Activated CD8-positive, alpha-beta memory T cell treated with anti-CD3 and anti-CD28 coated beads, Interleukin-2, amount 50 U/mL, for 4 hours (primary cell): ENCODE measurements at places on chromosomes 16 and 17.

DNA sequence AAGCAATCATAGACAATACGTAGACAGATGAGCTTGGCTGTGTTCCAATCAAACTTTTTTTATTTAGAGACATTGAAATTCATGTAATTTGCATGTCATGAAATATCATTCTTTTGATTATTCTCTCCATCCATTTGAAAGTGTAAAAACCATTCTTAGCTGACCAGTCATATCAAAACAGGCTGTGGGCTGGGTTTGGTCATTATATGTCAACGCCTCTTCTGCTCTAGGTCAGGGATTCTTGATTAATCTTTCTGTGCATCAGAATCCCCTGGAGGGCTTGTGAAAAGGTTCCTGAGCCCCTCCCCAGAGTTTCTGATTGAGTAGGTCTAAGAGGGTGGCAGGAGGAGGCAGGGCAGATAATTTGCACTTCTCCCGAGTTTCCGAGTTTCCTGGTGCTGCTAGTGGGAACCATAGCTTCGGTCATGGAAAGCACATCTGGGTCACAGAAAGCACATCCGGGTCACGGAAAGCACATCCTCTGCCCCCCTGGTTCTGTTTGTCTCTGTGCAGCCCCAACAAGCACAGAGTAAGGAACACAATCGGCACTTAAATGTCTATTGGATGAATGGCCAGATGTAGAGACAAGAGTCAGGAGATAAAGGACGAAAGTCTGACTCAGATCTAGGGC lies 16.4 kb downstream of the PIMREG start:
- DNase-seq, result no peak

DNA sequence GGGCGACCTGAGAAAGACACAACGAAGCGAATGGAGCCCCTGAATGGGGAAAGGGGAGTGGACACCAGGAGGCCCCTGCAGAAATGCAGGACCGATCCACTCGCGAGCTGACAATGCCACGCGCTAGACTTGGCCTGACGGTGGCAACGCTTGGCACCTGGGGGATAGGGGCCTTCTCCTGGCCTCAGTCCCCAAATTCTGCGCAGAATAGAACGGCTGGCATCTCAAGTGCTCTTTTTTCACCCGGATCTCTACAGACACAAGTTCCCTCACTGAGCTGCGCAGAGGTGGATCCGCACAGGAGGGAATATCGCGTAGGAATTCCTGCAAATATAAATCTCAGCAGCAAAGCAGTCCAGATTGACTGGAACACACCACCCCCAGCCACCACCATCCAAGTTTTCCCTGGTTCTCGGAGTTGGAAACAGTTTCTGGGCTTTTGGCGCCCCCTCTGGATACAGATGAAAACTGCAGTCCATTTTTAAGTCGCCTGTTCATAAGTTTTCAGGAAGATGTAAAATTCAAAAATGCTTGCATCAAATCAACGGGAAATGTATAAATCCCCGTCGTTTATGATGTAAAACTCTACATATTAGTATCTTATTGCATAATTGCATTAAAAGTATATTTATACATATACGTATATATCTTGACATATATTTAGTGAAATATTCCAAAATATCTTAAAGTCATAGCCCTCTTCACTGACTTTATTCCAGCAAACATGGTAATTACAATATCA lies 2.3 kb upstream of the SOX9 start:
- no peak for DNase-seq

- no peak for DNase-seq
Measured at GRCh38 chr16:14423344-14423743, 206.7 kb downstream of the PARN start.

GRCh38 chr17:48024149-48025039 lies 13.2 kb downstream of the COPZ2 start:
- DNase-seq, result peak; percentile 21

DNA sequence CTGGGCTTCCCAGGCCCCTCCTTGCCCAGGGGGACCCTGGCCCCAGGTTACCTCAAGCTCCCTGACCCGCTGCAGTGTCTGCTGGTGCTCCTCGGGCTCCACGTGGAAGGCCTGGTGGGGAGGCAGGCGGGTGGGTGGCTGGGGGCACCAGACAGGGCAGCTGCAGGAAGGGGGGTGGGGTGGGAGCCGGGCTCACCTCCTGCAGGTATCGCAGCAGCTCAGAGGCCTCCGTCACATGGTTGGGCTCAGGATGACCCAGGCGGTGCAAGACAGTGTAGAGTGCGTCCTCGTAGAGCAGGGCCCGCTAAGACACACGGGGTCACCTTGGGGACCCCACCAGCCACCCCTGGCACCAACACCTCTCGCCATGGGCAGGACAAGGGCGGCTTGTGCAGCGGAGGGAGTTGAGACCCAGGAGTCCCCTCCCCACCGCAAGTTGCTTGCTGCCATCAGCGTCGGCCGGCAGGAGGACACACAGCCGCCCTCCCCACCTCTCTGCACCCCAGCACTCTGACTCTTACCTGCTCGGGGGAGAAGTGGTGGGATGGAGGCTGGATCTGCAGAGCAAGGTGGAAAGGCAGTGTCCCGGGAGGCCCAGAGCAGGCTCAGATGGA lies 1.1 kb downstream of the UNC13D start:
- DNase-seq, result no peak

DNA sequence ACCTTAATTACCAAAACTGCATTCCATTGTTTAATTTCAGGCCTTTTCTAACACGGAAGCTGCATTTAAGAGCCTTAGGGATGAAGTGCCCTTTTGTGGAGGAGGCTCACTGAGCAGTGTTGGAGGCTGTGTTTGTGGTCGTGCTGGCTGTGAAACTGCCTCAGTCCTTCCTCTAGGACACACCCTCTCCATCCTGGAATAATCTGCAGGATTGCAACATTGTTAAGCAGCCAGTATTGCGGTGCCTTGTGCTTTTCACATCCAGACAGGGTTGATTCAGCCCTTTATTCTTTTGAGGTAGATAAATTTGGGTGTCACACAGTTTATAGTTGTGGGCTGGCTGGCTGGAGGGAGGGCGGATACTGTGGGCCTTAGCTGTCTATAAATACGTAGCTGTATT lies 141.6 kb downstream of the CDRT15L2 start:
- no peak for DNase-seq

DNA sequence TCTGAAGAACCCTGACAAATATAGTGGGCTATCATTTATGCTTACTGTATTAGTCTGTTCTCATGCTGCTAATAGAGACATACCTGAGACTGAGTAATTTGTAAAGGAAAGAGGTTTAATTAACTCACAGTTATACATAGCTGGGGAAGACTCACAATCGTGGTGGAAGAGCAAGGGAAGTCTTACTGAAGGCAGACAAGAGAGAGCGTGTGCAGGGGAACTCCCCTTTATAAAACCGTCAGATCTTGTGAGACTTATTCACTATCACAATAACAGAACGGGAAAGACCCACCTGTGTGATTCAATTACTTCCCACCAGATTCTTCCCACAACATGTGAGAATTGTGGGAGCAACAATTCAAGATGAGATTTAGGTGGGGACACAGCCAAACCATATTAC lies 526.8 kb upstream of the GOT2 start:
- DNase-seq, result no peak

DNA sequence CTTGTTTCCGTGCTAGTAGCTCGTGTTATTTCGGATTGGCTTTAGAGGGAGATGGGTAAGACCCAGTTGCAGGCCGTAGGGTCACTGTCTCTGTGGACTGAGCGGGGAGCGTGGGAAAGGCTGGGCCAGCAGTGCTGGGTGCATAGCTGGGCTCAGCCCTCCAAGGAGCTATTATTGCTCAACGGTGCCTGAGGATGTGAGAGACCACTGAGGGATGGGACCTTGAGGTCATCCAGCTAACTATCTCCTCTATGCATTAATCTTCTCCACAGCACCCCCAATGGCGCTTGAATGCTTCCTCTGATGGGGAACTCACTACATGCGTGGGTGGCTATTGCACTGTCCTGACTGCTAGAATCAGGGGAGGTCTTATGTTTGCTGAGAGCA lies 126.1 kb upstream of the FOXF1 start:
- DNase-seq, result no peak

GRCh38 chr16:50467943-50468748 lies 80.0 kb upstream of the NKD1 start:
- DNase-seq, result no peak

- DNase-seq, result no peak
Measured at GRCh38 chr16:20181416-20181815, 107.7 kb upstream of the GPR139 start.

DNA sequence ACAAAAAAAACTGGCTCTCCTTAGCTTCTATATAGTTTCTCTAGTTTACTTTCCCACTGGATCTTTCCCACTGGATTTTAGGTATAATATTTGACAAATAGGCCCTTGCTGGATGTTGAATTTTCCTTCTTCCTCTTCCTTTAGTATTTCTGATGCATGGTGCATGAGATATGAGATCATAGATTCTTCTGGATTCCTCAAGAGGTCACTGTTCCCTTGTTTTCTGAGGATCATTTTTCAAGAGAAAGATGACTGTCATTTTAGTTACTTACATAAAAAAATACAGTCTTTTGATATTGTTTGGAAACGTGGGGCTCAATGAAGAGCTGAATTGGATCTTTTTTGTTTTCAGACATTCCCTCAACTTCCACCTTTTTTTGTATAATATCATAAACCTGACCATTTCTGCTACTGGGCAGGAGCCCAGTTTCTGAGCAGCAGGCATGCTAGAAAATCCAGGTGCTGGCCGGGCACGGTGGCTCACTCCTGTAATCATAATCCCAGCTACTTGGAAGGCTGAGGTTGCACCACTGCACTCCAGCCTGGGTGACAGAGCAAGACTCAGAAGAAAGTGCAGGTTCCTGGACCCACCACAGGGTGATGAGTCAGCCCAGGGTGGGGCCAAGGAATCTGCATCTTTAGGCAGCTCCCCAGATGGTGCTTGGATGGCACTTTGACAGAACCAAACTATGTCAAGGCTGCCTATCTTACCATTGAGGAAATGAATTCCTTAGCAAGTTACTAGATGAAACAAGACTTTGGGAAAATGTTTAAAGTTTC lies 70.3 kb downstream of the SDR42E1 start:
- DNase-seq, result no peak

GRCh38 chr16:67632415-67633172 lies 12.3 kb upstream of the CARMIL2 start:
- DNase-seq, result no peak

- DNase-seq, result no peak
Measured at GRCh38 chr16:14600164-14600563, 29.9 kb downstream of the PARN start.

- no peak for DNase-seq
Measured at GRCh38 chr17:75498039-75498725, 17.2 kb downstream of the CASKIN2 start.

GRCh38 chr16:16960785-16961184 lies 510.0 kb downstream of the XYLT1 start:
- DNase-seq, result no peak

DNA sequence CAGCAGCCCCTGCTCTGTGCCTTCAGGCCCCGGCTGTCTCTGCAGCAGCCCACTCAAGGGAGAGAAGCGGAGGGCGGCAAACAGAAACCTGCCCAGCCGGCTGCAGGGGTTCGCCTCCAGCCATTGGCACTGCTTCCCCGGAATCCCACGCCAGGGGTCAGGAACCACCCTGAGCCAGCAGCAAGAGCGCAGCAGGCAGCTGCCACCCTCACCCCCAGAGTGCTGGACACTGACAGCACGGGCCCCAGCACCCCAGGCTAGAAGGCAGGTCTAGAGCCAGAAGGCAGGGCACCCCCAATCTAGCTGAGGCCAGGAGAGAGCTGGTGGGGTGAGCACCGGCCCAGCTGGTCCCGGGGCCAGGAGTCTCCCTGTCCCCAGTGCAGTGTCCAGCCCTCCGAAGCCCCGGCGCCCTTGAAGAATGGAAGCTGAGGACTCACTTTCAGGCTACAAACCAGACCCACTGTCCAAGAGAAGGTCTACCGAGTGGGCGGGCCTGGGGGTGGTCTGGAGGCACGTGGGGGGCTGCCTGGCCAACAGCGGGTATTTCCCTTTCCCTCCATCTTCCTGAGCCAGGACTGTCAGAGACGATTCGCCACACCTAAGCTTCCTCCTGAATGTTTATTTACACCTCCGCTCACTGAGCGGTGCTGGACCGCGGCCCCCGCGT lies 8.4 kb downstream of the UBALD2 start:
- DNase-seq, result no peak

DNA sequence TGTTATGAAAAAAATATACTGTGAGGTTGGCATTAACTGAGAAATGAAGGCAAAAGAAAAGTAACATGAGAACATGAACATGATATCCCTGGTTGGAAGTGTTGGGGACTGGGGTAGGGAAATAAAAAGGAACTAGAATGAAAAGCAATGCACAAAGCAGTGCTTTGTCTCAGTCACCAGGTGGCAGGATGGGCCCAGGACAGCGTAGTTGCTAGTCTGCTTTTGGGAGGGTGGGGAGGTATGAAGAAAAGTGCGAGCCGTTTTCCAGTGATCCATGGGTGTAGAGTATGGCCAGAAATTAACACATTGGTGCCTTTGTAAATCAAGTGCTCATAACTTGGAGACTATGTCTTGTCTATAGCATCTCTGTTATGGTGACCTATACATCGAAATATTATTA lies 662.5 kb upstream of the SALL1 start:
- DNase-seq, result no peak

GRCh38 chr16:22004341-22004740 lies 3.4 kb upstream of the PDZD9 start:
- no peak for DNase-seq

DNA sequence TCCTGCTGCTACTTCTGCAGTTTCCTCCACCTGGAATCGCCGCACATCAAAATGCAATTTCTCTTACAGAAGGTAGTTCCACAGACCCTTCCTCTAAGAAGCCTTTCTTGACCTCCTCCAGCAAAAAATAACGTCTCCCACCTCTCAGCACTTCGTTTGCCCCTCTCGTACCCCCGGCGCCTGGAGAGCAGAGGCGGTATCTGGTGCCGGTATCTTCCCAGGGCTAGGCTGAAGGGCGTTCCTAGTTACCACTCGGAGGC lies 482 bp downstream of the DCTPP1 start:
- DNase-seq, result no peak

- DNase-seq, result peak; percentile 62
Measured at GRCh38 chr16:22318690-22319358, 21.6 kb downstream of the POLR3E start.

DNA sequence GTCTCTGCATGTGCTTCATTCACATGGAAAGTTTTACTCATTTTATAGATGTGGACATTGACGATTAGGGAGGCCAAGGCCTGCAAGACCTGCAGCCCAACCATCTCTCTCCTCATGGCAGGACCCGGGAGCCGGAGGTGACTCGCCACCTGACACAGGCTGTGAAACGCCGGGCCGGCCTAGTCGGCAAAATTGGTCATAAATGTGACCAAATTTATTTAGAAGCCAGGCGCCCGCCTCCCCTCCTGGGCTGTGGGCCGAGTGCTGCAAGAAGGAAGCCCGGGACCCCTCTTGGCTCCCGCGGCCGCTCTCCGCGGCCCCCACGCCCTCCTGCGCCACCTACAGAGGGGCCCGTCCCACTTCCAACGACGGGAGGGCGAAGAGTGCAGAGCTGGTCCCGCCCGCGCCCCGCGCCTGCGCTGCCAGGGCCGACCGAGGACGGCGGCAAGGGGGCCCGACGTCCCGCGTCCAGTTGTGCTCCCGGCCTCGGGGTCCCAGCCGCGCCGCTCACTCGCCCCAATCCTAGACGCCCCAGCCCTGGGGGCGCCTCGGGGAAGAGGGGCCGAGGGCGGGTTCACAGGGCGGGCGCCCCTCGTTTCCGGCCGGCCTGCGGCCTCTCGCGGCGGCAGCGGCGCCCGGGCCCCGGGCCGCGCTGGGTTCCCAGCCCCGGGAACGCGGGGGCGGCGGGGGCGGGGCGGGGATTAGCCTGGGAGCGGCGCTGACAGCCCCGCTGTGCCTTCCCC lies 47.5 kb downstream of the WNT3 start:
- no peak for DNase-seq

GRCh38 chr16:88642881-88643643 lies 4.7 kb downstream of the IL17C start:
- DNase-seq, result no peak
